ENCODE measurements at places on chromosomes 7 and 10.

GRCh38 chr10:119350502-119351097, 143.2 kb downstream of the GRK5 start:
- DNase-seq: no peak

DNA sequence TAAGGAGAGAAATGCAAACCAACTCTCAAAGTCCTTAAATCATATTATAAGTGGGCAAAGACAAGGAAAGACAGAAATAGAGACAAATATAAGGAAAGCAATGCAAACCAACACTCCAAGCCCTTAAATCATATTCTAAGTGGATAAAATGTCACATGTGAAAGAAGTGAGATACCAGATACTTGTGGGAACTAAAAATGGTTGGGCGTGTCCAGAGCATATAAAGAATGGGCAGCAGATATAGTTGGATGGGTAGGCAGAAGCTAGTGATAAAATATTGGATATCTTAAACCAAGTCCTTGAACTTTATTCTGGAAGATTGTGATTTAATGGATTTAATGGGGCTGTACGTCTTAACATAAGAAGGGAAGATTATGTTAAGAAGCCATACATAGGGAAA, 1065.2 kb upstream of the C7orf33 start:
- DNase-seq: no peak

GRCh38 chr7:98702021-98702420, 84.9 kb downstream of the NPTX2 start:
- DNase-seq: no peak

GRCh38 chr10:72218726-72219125, 2.6 kb upstream of the ASCC1 start:
- no peak for DNase-seq

DNA sequence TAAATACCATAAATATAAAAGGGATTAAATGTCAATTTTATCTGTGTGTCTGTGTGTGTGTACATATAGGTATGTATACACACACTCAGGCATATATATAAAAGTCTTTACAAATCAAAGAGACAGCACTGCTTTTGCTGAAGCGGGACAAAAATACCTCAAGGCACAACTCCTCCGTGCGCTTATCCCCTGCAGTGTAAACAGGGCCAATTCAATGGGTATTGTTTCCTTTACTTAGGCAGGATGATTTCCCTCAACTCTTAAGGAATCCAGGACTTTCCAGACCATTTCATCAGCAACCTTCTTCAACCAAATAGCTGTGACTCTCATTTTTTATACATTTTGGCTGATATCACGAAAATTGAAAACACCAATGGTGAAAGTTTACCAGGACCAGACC, 227.7 kb downstream of the CRPPA start:
- no peak for DNase-seq

GRCh38 chr10:82213784-82214183, 338.8 kb downstream of the NRG3 start:
- no peak for DNase-seq

- DNase-seq: no peak
Measured at GRCh38 chr7:22351329-22351692, 5.6 kb downstream of the RAPGEF5 start.

GRCh38 chr7:37208528-37208927, 240.1 kb downstream of the ELMO1 start:
- DNase-seq: peak; percentile 28

DNA sequence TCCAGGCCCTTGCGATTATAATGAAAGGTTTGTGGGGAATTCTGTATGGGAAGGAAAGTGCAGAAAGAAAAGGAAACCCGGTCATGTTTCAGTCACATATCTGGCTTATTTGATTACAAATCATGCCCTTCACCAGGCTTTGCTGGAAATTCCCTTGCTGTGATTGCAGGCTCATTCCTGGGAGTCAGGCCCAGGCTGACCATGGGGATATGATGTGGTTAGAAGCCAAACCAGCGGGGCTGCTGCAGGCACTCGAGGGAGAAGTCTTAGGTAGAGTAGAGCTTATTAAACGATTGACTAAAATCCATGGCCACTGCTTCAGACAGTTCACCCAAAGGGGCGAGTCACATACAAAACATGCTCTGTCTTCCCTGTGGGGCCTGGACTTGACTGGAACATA, 16.2 kb downstream of the PKD1L1 start:
- DNase-seq: no peak

- peak; percentile 10 for DNase-seq
Measured at GRCh38 chr7:108503112-108504026, 22.6 kb downstream of the PNPLA8 start.
